ENCODE measurements at places on chromosomes 12 and 14. TPM values are rescaled to one million over a fixed set of nuclear protein-coding genes. Genes with fewer than 3 reads are reported as not detected.
A peak's percentile ranks its signal among the peaks of the same experiment; 100 is the strongest.

DNA sequence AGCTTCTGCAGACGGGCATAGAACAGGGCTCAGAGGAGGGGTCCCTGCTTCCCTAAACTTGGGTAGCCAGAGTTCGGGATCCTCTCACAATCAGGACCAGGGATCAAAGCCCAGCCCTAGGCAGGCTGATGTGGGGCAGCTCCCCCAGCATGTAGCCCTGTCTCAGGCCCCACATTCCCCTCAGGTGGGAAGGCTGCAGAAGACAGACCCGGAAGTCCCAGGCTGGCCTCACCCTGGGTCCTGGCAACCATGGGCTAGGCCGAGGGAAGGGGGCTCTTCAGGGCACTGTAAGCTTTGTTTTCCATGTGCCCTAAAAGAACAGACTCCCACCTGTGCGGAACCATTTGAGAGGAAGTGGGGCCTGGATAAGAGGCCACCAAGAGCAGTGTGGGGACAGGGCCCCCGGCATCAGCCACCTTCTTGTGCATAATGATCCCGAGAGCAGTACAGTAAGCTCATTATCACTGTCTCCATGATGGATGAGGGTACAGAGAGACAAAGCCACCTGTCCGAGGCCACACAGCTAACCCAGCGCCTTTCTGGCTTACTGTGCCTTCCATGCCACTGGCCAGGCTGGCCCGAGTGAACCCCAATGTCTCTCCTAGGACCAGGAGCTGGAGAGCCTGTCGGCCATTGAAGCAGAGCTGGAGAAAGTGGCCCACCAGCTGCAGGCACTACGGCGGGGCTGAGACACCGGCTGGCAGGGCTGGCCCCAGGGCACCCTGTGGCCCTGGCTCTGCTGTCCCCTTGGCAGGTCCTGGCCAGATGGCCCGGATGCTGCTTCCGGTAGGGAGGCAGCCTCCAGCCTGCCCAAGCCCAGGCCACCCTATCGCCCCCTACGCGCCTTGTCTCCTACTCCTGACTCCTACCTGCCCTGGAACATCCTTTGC lies 11.5 kb downstream of the CHGA start:
- DNase-seq: no peak

DNA sequence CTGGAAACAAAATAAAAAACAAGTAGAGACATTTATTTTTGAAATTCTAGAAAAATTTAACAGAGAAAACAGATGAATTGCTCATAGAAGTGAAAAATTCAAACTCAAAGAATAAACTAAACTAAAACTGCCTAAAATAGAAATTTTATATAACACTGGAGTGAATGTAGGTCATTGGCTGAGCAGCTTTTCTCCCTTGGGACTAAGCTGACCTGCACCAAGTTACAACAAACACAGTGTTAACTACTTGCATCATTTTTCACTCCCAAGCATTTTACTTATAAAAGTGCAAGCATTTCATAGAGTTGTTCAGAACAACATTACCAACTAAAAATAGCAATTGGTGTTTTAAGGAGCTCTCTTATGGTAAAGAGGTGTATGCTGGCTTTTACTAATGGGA lies 298.1 kb downstream of the MED13L start:
- DNase-seq: no peak

DNA sequence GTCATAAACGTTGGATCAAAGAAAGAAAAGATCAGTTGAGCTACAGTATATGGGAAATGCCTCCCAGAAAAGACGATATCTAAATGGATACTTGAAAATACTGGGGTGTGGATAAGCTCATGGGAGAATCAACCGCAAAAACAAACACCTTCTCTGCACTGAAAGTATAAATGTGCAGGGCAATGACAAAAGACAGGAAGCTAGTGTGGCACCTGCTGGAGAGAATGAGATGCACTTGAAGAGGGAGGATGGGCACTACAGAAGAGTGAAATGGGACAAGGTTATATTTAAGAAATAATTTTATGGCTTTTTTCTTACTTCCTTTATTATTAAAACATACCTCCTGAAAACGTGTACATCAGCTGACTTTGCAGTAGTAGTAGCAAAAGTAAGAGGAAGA lies 153.7 kb downstream of the PRKD1 start:
- DNase-seq: no peak

- no peak for DNase-seq
Measured at GRCh38 chr12:49276304-49277290, 11.7 kb downstream of the TUBA1C start.

DNA sequence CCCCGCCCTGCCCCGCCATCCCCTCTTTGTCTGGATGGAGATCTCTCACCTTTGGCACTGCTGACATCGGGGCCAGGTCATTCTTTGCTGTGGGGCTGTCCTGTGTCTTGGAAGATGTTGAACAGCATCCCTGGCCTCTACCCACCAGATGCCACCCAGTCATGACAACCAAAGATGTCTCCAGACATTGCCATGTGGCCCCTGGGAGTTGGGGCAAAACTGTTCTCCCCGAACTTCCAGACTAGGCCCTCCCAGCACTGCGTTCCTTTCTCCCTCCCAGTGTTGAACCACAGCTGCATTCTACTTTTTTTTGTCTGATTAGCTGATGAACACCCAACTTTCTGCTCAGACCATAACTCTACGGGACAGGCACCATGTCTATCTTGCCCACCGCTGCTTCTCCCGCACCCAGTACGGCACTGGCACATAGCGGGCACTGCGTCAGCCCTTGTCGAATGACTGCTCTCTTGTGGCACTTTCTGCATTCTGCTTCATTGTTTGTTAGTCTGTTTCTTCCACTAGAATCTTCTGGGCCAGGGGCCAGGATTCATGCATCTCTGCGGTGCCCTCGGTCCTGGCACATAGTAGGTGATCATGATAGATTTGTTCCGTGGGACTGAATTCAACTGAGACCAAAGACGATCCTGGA lies 13.1 kb upstream of the MYL2 start:
- no peak for DNase-seq

DNA sequence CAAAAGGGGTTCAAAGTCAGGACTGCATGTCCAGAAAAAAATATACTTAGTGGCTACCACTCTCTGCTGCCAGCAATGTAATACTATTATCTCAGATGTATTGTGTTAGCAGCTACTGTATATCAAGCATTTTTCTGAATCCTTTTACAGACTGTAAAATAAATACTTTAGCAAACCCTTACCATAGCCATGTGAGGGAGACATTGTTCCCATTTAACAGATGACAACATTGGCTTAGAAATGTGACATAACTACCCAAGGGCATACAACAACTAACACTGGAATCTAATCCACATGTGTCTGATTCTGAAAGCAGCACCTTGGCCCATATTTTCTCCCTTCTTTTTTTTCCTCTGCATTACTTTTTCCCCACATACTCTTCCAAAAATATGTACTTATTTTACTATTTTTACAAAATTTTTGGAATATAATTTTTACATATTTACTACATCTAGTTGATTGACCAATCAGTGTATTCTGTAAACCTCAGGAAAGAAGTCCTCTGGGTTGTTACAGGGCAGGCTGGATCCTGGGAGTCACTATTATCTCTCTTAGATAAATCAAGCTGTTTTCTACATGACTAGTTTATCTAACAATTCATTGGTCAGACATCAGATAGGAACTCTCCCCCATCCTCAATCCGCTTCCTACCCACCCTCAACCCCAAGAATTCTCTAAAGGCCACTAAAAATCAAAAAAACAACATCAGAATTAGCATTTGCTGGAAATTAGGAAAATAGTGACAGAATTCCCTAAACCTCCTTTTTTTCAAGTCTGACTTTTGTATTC lies 154.1 kb downstream of the BTG1 start:
- no peak for DNase-seq

GRCh38 chr12:117472983-117473382 lies 111.6 kb upstream of the NOS1 start:
- no peak for DNase-seq

DNA sequence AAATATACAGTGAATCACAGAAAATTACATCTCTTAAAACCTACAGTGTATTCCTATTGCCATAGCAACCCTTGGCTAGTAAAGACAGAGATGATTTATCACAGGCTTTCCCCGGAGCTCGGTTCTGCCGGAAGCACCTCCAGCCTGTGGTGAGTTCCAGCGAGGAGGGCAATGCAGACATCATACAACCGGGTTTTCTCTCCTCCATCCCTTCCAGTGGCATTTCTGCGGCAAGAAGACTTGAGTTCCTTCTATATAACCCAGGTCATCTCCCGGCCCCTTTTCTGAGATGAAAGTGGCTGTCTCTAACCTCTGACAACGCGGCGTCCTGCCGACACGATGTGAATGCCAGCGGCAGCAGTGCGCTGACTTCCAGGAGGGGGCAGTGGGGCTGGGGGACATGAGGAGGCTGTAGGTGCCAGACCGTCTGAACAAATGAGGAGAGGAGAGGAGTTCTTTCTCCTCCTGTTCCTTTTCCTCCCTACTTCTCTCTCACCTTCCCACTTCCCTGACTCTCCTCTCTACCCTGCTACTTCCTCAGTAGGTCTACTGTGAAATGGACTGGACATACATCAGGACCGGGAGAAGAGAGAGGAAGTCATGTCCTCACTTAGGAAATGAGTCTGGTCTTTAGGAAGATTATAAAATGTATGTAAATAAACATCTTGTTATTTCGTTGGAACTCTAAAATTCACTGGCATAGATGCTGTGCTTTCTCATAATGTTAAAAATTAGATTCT lies 68.6 kb upstream of the MAX start:
- DNase-seq: no peak

DNA sequence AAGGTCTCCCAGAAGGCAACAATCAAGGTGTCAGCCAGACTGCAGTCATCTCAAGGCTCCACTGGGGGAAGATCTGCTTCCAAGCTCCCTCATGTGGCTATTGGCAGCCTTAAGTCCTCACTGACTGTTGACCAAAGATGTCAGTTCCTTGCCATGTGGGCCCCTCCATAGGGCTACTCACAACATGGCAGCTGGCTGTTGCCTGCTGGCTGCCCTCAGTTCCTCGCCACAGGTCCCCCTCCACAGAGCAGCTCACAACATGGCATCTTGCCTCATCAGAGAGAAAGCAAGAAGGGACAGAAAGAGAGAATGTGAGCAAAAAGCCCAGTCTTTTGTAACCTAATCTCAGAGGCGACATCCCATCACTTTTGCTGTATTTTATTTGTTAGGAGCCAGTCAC lies 34.4 kb upstream of the EGLN3 start:
- no peak for DNase-seq

- DNase-seq: no peak
Measured at GRCh38 chr14:51473808-51474565, 177.7 kb upstream of the FRMD6 start.

Gene ULK1
- total RNA-seq: 57.4 TPM

Gene GARIN6
- total RNA-seq: not detected

- DNase-seq: no peak
Measured at GRCh38 chr14:99441918-99442317, 38.7 kb downstream of the SETD3 start.

Gene SERPINA12
- total RNA-seq: not detected

Gene ACVRL1
- 36.9 TPM for total RNA-seq

- DNase-seq: peak; percentile 55
Measured at GRCh38 chr12:53053218-53054111, 3.6 kb downstream of the TNS2 start.

GRCh38 chr14:26598081-26598671 lies 343 bp upstream of the NOVA1 start:
- peak; percentile 78 for DNase-seq
